Sigmoid colon (tissue), 7 donors: ENCODE measurements at places on chromosomes 3 and 15. TPM values are rescaled to one million over a fixed set of nuclear protein-coding genes. Genes with fewer than 3 reads are reported as not detected.
A peak's percentile ranks its signal among the peaks of the same experiment; 100 is the strongest.

GRCh38 chr3:73499787-73500186 lies 125.0 kb downstream of the PDZRN3 start:
- no peaks in the 10 kb centered on the region for H3K36me3 ChIP-seq
- H3K4me3 ChIP-seq: no peak overlapping the region
- H3K27ac ChIP-seq: peak overlapping the region; percentile 40
- H3K27me3 ChIP-seq: no peaks in the 10 kb centered on the region
- no peak for DNase-seq

Gene CCR3
- not detected for total RNA-seq

DNA sequence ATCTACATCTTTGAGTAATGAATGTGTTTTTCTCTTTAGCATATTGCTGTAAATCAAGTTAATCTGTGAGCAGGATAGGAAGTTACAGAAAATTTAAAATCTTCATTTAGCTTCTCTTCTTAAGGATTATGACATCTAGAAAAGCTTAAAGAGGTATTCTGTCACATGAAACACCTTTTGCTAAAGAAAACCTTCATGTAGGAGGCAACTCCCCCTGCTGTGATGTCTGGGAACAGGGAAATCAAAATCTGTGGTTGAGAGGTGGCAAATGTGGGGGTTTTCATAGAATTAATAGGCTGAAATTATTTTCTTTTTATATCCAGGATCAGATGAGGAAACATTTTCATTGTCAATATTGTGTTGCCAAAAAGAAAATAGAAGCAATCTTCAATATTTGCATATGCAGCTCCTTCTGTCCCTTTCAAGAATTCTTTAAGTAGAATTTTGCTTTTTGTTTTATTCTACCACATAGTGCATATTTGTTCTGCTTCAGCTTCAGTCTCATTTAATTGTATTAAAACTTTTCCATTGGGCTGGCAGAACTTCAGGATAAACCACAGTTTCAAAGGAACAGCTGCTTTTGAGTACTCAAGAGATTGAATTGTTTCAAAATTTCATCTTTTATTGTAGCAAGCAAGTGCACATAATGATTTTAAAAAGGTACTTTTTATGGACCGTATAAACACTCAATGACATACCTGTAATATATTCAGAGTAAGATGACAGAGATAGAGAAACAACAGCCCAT lies 128.4 kb downstream of the RAP2B start:
- no peak overlapping the region for H3K4me3 ChIP-seq
- no peak for DNase-seq
- no peaks in the 10 kb centered on the region for H3K4me1 ChIP-seq
- H3K36me3 ChIP-seq: no peaks in the 10 kb centered on the region

DNA sequence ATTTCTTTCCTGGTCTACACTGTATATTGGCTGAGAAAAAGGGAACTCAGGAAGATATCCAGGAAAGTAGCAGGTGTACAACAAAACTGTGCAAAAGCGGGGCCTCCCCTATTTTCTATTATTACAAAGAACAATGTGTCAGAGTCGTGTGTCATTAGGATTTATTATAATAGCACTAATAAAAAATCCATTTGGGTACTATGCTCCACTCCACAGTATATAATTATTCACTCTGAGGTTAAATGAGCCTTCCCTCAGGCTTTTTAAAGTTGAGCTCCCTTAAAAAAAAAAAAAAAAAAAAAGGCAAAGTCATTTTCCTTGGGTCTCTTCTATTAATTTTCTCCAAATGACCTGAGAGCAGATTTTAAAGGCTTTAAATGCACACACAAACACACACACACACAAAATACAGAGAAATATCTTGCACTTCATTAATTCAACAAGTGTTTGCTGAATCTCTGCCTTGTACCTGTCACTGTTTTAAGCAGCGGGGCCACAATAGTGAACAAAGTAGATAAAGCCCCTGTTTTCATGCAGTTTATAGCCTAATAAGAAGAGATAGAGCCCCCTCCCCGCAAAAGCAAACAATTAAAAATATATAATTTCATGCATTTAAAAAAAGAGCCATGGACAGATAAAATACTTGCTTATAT lies 1.3 kb upstream of the DPP8 start:
- H3K27ac ChIP-seq: no peak overlapping the region
- no peak for DNase-seq
- peaks cover 28% of the 10 kb centered on the region for H3K4me1 ChIP-seq
- H3K4me3 ChIP-seq: no peak overlapping the region
- H3K27me3 ChIP-seq: no peaks in the 10 kb centered on the region

DNA sequence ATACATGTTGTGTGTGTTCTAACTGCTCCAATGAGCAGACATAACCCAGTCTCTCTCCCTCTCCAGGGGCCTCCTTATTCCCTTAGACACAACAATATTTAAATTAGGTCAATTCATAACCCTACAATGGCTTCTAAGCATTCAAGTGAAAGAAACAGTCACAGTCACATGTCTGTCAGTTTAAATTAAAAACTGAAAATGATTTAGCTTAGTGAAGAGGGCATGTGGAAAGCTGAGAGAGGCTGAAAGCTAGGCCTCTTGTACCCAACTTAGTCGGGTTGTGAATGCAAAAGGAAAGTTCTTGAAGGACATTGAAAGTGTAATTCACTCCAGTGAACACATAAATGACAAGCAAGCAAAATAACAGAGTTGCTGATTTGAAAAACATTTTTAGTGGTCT lies 1519.6 kb downstream of the OTOL1 start:
- H3K27ac ChIP-seq: no peak overlapping the region
- H3K4me1 ChIP-seq: no peaks in the 10 kb centered on the region
- H3K27me3 ChIP-seq: no peaks in the 10 kb centered on the region
- no peaks in the 10 kb centered on the region for H3K36me3 ChIP-seq
- DNase-seq: no peak

GRCh38 chr3:172087602-172088580 lies 48.5 kb downstream of the FNDC3B start:
- DNase-seq: no peak
- H3K4me1 ChIP-seq: peaks cover 3% of the 10 kb centered on the region
- no peak overlapping the region for H3K27ac ChIP-seq
- H3K36me3 ChIP-seq: no peaks in the 10 kb centered on the region
- H3K4me3 ChIP-seq: no peak overlapping the region
- H3K27me3 ChIP-seq: no peaks in the 10 kb centered on the region

GRCh38 chr3:136604961-136605360 lies 147.2 kb downstream of the STAG1 start:
- H3K27me3 ChIP-seq: no peaks in the 10 kb centered on the region
- H3K36me3 ChIP-seq: peaks cover 4% of the 10 kb centered on the region
- no peak overlapping the region for H3K27ac ChIP-seq

DNA sequence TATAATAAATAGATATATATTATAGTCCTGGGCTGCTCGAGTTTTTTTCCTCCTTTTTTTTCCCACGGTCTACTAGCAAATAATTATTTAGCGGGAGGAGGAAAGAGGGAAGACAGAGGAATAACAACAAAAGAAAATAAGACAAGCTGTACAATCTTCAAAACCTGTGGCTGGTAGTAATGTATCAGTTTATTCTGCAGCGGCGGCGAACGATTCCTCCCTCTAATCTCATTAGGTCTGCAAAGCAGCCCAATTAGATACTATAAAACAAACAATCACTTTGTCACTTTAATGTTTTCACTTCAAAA lies 390 bp upstream of the TLE3 start:
- peak overlapping the region; percentile 99 for H3K27ac ChIP-seq
- H3K4me3 ChIP-seq: peak overlapping the region; percentile 97
- no peaks in the 10 kb centered on the region for H3K27me3 ChIP-seq
- H3K36me3 ChIP-seq: no peaks in the 10 kb centered on the region
- peaks cover 4% of the 10 kb centered on the region for H3K4me1 ChIP-seq
- no peak for DNase-seq

- no peaks in the 10 kb centered on the region for H3K4me1 ChIP-seq
- H3K36me3 ChIP-seq: no peaks in the 10 kb centered on the region
- H3K27me3 ChIP-seq: no peaks in the 10 kb centered on the region
- DNase-seq: no peak
- no peak overlapping the region for H3K4me3 ChIP-seq
- no peak overlapping the region for H3K27ac ChIP-seq
Measured at GRCh38 chr3:39361252-39361927, 21.8 kb upstream of the SLC25A38 start.

GRCh38 chr3:104676241-104676640 lies 690.5 kb upstream of the ALCAM start:
- no peaks in the 10 kb centered on the region for H3K36me3 ChIP-seq
- no peaks in the 10 kb centered on the region for H3K27me3 ChIP-seq
- H3K27ac ChIP-seq: no peak overlapping the region
- H3K4me3 ChIP-seq: no peak overlapping the region
- no peak for DNase-seq

Gene SMCO1
- total RNA-seq: not detected

Gene TMCO5A
- total RNA-seq: not detected

DNA sequence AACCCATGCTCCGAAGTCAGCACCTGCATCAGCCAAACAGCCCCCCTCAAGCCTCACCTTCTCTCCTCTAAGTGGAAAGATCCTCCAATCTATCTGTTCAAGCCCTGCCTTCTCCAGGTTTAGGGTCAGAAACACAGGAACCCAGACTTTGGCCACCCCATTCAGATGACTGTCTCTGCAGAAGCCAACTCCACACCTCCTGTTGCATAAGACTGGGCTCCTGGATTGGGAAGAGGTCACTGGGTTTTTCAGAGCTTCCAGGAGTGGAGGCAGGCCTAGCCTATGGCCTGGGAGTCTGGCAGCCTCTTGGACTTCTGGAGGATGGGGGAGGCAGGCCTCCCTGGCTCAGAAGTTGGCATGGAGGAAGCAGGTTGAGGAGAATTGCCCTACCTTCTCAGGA lies 21.5 kb downstream of the CCDC33 start:
- DNase-seq: no peak
- no peaks in the 10 kb centered on the region for H3K4me1 ChIP-seq
- H3K27ac ChIP-seq: no peak overlapping the region
- no peaks in the 10 kb centered on the region for H3K36me3 ChIP-seq
- H3K27me3 ChIP-seq: peaks cover 26% of the 10 kb centered on the region
- H3K4me3 ChIP-seq: no peak overlapping the region

DNA sequence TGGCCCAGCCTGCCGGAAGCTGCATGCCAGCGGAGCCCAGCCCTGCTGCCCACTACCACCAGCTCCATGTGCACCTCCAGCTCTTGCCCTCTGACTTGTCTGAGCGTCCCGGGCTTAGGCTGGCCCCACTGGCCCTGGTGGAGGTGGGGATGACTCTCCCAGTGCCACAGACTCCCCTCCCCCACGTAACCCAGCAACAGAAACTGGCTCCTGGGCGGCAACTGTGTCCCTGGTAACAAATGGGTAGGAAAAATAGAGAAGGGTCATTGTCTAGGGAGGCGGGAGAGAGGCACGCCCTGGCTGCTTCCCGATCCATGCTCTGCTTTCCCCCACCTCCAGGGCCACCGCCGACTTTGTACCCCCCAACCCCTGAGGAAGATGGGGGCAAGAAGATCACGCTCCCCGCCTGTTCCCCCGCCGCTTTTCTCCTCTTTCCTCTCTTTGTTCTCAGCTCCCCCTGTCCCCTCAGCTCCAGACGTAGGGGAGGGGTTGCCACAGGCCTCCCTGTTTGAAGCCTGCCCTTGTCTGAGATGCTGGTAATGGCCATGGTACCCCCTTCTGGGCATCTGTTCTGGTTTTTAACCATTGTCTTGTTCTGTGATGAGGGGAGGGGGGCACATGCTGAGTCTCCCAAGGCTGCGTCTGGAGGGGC lies 10.8 kb upstream of the SEMA3B start:
- H3K27ac ChIP-seq: peak overlapping the region; percentile 93
- H3K27me3 ChIP-seq: no peaks in the 10 kb centered on the region
- H3K36me3 ChIP-seq: peaks cover 21% of the 10 kb centered on the region
- no peak overlapping the region for H3K4me3 ChIP-seq

Gene NTRK3
- 3.3 TPM for total RNA-seq

Gene ITIH1
- not detected for total RNA-seq

DNA sequence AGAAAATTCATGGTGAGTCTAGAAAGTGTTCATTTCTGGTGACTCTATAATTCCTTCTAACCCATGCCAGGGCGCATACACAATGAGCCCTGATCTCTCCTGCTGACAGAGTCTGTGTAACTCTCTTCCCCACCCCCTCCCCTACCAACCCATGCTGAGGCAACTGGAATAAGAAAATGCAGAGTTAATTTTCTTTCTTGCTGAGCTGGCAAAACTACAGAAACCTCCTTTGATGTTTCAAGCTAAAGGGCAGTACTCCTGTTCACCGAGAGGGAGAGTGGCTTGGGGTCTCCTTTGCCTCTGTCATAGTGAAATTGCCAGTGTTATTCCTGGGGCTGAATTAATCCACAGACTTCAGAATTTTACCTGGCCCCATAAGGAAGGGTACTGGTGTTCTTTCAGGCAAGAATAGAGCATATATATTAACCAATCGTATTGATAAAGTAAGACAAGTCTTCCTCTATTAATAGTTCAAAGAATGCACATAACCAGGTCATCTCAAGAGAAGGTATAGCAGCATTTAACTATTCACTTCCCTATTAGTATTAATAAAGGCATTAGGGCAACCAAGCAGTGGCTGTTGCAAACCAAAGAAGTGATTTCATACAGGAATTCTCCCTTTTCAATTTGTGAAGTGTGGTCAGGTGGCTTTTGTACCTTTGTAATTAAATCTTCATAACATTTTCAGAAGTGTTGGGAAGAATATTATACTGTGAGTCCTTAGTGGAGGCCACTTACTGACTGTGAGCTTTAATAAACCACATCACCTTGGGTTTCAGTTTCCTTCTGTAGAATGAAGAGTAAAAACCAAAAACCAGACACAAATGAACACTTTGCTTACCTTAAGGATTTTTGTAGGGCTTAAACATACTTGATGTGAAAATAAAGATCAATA lies 4.1 kb downstream of the GAP43 start:
- H3K4me3 ChIP-seq: no peak overlapping the region
- no peak overlapping the region for H3K27ac ChIP-seq
- peaks cover 26% of the 10 kb centered on the region for H3K27me3 ChIP-seq
- DNase-seq: no peak

Gene ATP13A4
- total RNA-seq: 0.49 TPM

Gene NEK10
- total RNA-seq: 20.3 TPM
